Vagina (tissue), 2 donors: ENCODE measurements at places on chromosomes 16 and 17.

DNA sequence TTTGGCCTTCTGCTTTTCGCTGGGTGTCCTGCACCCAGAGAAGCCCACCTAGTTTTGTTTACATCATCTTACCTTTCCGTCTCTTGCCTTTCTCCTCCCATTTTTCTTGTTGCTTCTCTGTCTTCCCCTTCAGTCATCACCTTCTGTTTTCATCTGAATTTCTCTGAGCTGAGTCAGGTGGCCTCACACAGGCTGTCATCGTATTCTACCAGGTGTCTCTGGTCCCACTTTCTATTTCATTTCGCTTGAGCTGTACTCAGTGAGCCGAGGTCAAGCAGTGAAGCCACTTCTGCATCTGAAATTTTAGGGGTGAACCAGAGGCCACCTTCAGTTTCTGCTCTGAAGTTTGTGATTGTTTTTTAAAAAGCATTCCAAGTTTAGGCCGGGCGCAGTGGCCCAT is 9.7 kb downstream of the CRAMP1 start:
- DNase-seq = no peak

DNA sequence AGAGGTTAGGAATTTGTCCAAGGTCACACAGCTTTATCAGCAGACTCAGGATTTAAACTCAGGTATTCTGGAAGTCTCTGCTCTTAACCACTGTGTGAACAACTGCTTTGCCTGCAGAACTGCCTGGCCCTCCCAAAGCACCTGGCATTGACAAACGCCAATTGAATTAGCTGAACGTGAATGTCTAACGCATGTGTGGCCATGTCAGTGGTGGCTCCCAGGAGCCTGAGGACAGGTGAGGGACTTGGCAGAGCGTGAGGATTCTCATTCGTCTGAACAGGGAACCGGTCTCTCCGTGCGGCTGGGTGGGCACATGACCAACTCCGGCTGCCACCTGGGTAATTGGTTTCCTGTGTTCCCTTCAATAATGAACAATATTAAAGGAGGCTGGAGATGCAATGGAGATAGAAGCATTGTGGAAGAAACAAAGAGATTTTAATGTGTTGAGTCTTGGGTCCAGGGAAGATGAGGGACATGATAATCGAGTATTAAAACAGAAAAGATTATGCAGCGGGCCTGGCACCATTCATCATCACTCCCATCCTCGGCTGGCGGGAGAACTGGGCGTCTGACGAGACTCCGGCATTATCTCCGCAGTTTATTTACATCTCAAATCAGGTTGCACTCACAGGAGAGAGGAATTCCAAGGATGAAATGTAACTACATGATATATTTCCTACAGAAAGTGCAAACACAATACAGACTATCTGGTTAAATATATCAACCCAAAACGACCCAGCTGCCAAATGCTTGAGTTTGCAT is 113.5 kb downstream of the NPIPB5 start:
- DNase-seq = no peak

DNA sequence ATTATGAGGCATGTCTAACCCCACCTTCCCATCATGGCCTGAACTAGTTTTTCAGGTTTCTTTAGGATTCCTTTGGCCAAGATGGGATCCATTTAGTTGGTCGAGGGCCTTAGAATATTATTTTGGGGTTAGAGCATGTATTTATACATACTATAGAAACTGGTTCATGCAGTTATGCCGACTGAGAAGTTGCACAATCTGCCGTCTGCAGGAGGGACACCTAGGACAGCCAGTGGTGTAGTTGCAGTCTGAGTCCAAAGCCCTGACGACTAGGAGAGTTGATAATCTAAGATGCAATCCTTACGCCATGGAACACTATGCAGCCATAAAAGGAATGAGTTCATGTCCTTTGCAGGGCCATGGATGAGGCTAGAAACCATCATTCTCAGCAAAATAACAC is 424.0 kb downstream of the SHISA9 start:
- DNase-seq = no peak

DNA sequence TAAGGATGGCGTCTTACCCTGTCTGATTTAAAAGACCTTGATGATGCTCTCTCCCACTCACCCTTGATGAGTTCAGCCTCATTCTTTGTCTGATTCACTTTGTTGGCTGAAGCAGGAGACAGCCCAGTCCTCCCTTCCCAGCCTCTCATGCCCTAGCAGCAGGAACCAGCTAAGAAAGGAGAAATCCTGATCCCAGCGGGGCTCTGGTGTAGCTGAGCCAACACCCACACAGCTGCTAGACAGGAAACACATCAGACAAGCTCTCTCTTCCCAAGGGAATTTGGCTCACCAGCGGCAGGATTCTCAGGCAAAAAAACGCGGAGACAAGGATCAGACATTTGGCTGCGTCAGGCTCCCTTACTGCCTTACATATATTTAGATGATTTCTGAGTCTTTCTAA is 211.5 kb downstream of the CDH11 start:
- no peak for DNase-seq

- no peak for DNase-seq
Observed at GRCh38 chr16:56108724-56109123, 82.6 kb upstream of the GNAO1 start.

DNA sequence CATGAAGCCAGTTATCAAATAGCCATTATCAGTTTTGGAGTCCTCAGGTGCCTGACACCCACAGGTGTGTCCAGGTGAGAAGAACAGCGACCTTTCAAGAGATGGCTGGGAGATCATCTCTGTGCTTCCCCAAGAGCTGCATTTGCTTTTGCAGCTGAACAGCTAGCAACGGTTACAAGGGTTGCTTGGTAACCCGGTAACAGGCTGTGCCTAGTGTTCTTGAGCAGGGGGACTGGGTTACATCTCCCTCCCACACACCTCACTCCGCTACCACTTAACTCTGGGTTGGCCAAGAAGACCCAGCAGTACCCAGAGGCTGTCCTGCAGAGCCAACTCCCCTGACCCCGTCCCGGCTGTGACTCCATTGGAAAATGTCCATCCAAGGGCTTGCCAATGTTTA is 147.0 kb downstream of the SLC39A11 start:
- no peak for DNase-seq

GRCh38 chr16:56257239-56257638 is 66.0 kb downstream of the GNAO1 start:
- no peak for DNase-seq

DNA sequence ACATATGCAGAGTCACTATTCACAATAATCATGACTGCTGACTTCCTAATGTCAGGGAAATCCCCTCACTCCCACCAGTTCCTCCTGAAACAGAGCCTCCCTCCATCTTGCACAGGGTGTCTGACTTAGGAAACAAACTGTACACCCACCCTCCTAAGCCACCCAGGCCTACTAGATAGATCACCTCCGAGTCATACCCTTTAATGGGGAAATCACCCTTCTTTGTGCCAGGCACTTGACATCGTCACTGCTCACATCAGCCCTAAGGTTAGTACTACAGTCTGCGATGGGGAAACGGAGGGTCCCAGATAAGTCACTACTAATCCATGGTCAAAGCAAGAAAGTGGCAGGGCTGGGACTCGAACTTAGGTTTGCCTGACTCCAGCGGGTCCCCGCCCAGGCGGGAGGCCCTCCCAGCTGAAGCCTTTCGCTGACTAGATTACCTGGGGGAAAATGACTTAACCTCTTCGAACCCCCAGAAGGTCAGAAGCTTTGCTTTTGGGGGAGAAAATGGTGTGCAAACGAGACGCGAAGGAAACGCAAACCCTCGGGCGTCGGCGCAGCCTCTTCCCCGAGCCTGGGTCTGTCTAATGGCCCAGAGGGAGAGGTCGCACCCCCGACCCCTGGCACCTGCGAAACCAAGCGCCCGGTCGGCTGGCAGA is 3.4 kb upstream of the MLLT6 start:
- no peak for DNase-seq

DNA sequence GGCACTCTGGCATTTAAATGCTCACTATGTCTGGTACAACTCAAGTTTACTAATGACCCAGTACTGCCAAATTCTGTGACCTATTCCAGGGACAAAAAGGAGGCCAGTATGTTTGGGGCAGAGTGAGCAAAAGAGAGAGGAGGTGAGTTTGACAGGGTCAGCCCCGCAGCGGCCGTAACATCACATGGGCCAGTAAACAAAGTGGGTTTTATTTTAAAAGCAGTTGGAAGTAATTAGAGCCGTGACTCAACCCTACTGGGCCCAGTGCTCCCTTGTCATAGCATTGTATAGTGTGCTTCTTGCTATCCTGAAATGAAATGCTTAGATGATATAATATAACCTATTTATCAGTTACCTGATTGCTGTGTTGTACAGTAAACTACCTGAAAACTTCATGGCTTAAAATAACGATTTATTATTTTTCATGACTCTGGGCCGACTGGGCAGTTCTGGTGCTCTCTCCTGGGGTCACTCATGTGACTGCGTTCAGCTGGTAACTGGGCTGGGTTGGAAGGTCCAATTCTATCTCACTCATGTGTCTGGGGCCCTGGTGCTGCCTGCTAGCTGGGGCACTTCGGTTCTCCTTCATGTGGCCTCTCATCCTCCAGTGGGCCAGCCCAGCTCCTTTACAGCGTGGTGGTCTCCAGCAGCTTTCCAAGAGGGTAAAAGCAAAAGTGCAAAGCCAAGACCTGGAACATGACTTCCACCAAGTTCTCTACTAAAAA is 27.4 kb downstream of the IQCK start:
- DNase-seq = no peak

DNA sequence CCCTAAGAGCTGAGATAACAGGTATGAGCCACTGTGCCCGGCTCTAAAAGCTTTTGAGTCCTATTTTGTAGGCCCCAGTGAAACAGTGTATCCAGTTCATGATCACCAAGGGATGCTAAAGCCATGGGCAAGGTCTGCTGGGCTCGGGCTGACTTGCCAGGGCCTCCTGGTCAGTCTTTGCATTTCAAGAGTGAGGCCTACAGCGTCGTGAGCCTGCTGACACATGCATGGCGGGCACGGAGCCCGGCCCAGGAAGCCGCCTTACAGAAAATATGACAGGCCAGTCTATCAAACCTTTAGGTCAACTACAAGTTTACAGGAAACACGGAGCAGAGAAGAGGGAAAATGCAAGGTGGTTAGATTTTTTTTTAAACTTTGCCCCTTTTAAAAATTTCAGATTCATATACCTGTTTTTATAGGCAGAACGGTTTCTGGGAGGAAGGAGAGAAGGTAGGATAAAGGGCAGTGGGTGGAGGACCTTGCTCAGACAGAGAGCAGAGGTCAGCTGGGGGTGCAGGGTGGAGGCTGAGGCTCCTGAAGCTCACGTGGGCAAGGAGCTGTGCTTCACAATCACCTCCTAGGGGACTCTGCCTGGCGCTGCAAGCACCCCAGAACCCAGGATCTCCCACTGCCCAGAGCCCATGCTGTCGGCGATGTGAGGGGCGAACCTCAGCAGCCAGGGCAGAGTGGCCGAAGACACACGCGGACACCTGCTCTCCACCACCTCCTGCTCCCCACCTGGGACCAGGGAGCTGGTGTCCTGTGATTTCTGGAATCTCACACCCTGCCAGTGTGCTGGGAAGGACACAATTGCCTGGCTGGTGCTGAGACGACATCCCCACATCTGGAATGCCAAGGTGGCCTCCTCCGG is 21.3 kb downstream of the C16orf95 start:
- no peak for DNase-seq

DNA sequence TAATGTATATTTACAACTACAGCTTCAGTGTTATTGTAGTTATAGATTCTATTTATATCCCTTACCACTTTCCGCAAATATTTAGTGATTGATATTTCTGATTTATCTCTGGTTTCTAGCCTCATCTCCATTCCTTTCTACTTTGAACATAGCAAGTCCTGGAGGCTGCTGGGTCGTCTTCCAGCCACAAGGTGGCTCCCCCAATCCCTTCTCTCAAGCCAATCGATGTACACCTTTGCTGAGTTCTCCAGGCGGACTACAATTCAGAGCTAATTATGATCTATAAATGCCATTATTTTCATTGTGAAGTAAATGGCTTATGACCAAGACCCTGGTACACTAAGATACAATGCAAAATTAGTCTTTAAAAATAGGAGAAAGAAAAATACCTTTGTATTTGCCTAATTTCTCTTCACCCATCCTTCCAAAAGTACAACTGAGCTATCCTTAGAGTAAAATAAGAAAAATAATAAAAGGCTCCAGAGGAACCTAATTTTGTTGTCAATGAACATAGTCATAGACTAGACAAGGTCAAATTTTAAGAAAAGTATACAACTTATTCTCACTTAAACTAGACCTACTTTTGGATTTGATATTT is 122.1 kb downstream of the SKAP1 start:
- no peak for DNase-seq

DNA sequence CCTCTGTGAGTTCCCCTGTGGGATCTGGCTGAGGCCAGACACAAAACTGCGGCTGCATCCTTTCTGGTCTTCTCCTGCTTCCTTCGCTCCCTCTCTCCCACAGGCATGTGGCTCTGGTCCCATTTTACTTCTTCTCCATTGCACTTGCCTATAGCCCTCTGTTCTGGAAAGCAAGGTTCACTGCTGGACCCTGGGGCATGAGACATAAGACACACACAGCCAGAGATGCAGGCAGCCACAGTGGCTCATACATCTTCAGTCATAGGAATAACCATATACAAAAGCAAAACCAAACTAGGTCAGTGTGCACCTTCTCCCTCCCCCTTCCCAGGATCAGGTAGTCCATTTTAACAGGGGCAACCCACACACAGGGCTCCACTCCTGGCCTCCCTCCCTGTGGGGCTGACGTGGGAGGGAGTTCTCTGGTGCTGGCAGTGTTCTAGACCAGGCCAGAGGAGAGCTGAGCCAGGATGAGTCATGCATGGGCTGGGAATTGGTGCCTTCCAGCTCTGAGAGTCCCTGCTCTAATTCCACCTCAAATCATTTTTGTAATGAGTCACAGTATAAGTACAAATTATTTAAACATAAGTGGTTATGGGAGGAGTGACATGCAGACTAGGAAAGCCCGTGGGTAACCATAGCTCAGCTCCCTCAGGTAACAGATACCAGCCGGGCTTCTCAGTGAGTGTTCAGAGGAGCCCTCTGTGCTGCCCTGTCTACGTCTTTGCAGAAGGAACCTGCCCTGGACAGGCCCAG is 58.0 kb downstream of the ASIC2 start:
- no peak for DNase-seq

- no peak for DNase-seq
Observed at GRCh38 chr16:10428433-10429168, 42.7 kb downstream of the ATF7IP2 start.

DNA sequence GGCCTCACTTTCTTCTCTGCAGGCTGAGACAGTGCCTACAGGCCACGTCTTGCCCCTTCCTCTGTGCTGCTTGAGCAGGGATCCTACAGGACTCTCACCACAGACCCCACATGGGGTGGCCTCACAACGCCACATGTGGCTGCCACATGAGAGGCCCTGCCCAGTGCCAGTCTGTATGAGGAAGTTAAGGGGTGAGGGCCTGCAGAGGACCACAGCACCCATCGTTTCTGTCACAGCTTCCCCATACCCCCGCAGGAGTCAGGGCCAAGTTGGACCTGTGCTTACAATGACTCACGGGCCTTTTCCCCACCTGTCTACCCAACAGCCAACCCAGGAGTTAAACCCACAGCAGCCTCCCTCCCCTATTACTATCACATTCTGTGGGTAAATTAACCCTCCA is 2.9 kb upstream of the GSDMB start:
- DNase-seq = no peak

DNA sequence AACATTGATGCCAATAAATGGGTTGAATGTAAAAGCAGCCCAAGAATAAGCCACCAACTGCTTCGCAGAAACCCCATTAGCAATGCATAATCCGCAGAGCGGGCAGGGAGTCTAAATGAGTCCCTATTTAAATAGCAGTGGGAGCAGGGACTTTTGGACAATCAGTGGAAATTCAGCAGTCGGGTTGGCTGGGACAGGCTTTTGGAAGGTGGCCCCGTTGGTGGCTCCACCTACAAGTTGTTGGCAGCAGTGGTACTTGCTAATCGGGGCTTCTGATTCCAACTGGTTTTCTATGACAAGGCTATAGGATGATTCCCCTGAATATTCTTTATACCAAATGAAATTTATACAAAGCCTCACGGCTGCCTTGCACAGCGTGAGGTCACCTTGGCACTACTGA is 86.3 kb downstream of the WDR59 start:
- DNase-seq = no peak
